ENCODE measurements at places on chromosomes 3 and 15. TPM values are rescaled to one million over a fixed set of nuclear protein-coding genes. Genes with fewer than 3 reads are reported as not detected.

MASP1 gene
- 80.7 TPM for total RNA-seq

TTLL3 gene
- total RNA-seq, result 86.8 TPM

DLL4 gene
- 31.1 TPM for total RNA-seq

COLQ gene
- total RNA-seq, result 3.3 TPM

PLAAT1 gene
- 1.4 TPM for total RNA-seq

NAA80 gene
- 33.5 TPM for total RNA-seq

FBXL22 gene
- total RNA-seq, result 20.2 TPM

DNA sequence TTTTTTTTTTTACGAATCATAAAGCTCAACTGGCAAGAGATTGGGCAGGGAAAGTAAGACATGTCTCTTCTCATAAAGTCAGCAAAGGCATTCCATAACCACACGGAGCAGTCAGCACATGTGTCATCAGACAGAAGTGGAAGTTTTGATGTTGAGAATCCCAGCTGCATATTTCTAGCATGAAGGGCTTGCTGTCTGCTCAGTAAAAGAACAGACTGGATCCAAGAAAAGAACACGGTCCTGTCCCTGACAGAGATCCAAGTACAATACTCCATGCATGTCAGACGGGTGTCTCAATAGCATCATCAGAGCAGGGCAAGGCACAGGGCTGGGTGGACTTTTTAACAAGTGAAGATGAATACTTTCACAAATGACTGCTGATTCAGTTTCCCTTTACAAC lies 38.2 kb downstream of the ABI3BP start:
- H3K4me3 ChIP-seq, result no peak overlapping the region
- H3K27me3 ChIP-seq, result no peaks in the 10 kb centered on the region
- H3K27ac ChIP-seq, result peak overlapping the region; percentile 28
- peak; percentile 32 for DNase-seq
- peaks cover 5% of the 10 kb centered on the region for H3K4me1 ChIP-seq

DNA sequence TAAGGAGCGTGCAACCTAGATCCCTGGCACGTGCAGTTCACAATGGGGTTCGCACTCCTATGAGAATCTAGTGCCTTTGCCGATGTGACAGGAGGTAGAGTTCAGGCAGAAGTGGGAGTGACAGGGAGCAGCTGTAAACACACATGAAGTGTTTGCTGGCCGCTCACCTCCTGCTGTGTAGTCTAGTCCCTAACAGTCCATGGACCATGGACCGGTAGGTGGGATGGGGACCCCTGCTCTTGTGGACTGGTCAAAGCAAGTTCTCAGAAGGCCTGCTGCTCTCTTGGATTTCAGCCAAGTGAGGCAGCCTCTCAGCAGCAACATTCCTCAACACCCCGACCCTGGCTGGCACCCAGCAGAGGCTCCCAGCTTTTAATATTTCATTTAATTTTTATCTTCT lies 58.2 kb upstream of the SNRPA1 start:
- no peak overlapping the region for H3K27ac ChIP-seq
- no peak overlapping the region for H3K4me3 ChIP-seq
- H3K4me1 ChIP-seq, result no peaks in the 10 kb centered on the region
- no peaks in the 10 kb centered on the region for H3K27me3 ChIP-seq

DNA sequence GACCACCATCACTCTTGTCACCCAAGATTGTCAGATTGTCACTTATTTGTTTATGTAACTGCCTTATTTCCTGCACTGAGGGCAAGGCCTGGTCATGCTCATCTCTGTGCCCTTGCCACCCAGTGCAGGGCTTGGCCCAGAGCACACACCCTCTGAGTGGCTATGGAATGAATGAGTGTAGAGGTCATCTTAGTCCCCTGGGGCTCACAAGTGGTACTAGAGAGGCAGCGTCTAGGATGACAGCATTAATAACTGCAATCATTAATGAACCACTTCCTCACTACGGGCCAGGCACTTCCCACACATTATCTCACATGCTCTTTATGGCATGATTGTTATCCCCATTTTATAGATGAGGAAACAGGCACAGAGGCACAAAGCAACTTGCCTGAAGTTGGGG lies 117.0 kb downstream of the SMAD6 start:
- H3K27ac ChIP-seq, result no peak overlapping the region
- no peaks in the 10 kb centered on the region for H3K27me3 ChIP-seq
- no peaks in the 10 kb centered on the region for H3K36me3 ChIP-seq
- DNase-seq, result no peak

DNA sequence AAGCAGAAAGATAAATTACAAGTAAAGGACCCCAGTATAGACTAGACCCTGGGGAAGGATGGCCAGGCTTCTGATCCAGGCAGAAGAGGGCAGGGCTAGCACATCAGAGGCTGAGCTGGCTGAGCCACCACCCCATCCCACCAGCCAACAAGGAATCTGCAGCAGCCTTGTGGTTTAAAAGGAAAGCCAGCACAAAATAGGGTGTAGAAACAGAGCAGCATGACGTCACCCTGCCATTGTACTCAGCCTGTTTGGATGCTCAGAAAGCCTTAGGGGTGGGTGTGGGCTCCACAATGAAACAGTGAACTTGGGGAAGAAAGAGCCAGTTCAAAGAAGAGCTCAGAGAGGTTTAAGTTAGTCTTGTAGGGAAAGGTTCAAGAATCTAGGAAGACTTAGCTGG lies 28.2 kb downstream of the DUOX1 start:
- no peak for DNase-seq
- H3K4me3 ChIP-seq, result no peak overlapping the region
- H3K27me3 ChIP-seq, result no peaks in the 10 kb centered on the region
- H3K4me1 ChIP-seq, result no peaks in the 10 kb centered on the region
- H3K27ac ChIP-seq, result no peak overlapping the region

- H3K36me3 ChIP-seq, result no peaks in the 10 kb centered on the region
- H3K4me1 ChIP-seq, result no peaks in the 10 kb centered on the region
- H3K27me3 ChIP-seq, result no peaks in the 10 kb centered on the region
- no peak for DNase-seq
- no peak overlapping the region for H3K27ac ChIP-seq
- H3K4me3 ChIP-seq, result no peak overlapping the region
Observed at GRCh38 chr3:24837601-24838000, 343.0 kb upstream of the THRB start.

DNA sequence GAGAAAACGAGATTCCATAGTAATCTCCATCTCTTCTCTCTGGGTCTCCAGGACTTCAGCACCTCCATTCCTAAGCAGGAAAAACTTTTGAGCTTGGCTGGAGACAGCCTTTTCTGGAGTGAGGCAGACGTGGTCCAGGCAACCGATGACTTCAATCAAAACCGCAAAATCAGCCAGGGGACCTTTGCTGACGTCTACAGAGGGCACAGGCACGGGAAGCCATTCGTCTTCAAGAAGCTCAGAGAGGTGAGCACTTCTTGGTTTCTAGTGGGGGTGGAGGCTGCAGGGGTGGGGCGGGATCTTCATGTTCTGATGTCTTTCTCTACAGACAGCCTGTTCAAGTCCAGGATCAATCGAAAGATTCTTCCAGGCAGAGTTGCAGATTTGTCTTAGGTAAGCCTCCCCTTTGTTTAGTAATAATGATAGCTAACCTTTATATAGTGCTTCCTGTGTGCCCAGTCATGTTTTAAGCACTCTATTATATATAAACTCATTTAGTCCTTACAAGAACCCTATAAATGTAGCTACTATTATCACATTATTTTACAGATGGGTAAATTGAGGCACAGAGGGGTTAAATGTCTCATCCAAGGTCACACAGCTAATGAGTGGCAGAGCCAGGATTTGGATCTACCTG lies 35.0 kb upstream of the TATDN2 start:
- DNase-seq, result no peak
- H3K4me1 ChIP-seq, result no peaks in the 10 kb centered on the region
- no peaks in the 10 kb centered on the region for H3K27me3 ChIP-seq
- H3K36me3 ChIP-seq, result no peaks in the 10 kb centered on the region

- no peak for DNase-seq
- no peaks in the 10 kb centered on the region for H3K36me3 ChIP-seq
- no peaks in the 10 kb centered on the region for H3K27me3 ChIP-seq
- H3K27ac ChIP-seq, result no peak overlapping the region
- no peak overlapping the region for H3K4me3 ChIP-seq
Observed at GRCh38 chr3:61425356-61425755, 136.0 kb upstream of the PTPRG start.

DNA sequence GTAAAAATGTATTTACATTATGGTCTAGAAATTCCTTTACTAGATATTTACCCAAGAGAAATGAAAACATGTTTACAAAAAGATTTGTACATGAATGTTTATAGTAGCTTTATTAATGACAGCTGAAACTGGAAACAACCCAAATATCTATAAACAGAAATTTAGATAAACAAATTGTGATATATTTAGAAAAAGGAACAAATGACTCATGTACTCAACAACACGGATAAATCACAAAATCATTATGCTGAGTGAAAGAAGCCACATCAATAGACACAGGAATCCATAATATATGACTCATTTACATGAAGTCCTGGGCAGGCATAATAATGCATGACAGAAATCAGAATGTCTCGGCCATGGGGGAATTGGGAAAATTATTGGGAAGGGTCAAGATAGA lies 1020.2 kb downstream of the SQOR start:
- H3K27me3 ChIP-seq, result no peaks in the 10 kb centered on the region
- no peak overlapping the region for H3K27ac ChIP-seq
- H3K4me3 ChIP-seq, result no peak overlapping the region
- no peak for DNase-seq
- H3K36me3 ChIP-seq, result no peaks in the 10 kb centered on the region
- no peaks in the 10 kb centered on the region for H3K4me1 ChIP-seq

Measured in uterus (tissue), 4 donors.